Ureter (tissue), 1 donor: ENCODE measurements at places on chromosomes 16 and 17. TPM values are rescaled to one million over a fixed set of nuclear protein-coding genes. Genes with fewer than 3 reads are reported as not detected.

GRCh38 chr17:31583772-31584356 is 192.4 kb downstream of the RAB11FIP4 start:
- no peak for DNase-seq

- no peak for DNase-seq
These were observed 22.8 kb downstream of the ABCC1 start for GRCh38 chr16:15972046-15972868.

DNA sequence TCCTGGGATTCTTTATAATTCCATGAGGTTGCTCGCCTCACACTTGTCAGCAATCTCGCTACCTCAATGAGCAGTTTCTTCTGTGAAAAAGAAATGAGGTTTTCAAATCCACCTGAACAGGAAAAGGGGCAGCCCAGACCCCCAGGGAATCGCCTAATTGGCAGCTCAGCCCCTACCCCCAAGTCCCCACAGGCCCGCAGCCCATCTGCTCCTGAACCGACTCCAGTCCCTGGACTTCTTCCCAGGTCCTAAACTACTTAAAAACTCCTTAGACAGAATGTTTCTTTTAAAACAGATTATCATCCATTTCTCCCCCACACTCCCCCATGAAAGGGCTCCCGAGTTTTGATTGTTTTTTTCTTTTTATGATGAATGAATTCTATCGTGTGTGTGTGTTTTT is 89.8 kb downstream of the PMP22 start:
- DNase-seq, result no peak

DNA sequence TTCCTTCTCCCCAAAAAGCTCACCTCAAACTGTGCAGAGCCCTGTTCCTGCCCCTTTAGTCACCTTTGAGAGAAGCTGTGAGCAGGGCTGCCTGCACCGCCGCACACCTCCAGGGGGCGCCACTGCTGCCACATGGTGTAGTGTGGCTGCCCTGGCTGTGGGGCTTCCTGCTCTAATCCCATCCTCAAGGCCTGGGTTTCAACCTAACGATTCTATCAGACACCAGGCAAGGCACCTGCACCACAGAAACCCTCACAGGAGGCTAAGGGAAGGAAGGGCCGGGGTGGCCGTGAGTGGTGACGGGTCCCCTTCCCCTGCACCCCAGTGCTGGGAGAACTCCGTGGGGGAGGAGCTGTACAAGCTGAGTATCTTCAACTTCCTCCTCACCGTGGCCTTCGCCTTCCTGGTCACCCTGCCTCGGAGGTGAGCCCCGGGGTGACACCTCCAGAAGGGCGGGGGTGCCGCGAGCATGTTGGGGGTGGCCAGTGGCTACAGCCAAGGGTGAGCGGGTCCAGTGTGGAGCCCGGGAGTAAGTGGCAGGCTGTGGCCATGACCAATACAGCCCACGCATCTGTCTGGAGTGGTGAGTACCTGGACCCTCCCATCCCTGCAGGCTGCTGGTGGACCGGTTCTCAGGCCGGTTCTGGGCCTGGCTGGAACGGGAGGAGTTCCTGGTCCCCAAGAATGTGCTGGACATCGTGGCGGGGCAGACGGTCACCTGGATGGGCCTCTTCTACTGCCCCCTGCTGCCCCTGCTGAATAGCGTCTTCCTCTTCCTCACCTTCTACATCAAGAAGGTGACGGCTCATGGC is 7.0 kb downstream of the TMC8 start:
- DNase-seq, result no peak

- peak; percentile 88 for DNase-seq
These were observed at the start of gene ITGA3 for GRCh38 chr17:50055426-50056216. Gene ITGA3 (plus strand): TSS chr17:50056110. CDS start chr17:50056440, 330 bp downstream.

The SULT1A1 gene
- total RNA-seq, result 20.6 TPM

DNA sequence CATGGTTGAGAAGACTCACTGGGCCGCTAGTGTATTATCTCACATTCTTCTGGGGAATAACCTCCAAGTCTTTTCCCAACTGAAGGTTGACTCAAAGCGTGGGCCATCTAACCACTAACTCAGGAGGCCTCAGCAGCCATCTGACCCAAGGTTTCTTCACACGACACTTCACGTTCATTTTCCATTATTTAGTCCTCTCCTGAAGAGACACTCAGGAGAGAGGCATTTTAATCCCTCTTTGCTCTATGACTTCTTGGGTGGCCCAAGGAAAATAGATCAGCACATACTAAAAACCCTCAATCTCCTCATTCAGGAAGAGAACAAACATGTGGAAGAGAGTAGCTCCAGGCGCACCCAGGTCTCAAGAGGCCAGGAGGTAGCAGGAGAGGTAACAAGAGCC is 252.8 kb upstream of the FOXF1 start:
- DNase-seq, result no peak

DNA sequence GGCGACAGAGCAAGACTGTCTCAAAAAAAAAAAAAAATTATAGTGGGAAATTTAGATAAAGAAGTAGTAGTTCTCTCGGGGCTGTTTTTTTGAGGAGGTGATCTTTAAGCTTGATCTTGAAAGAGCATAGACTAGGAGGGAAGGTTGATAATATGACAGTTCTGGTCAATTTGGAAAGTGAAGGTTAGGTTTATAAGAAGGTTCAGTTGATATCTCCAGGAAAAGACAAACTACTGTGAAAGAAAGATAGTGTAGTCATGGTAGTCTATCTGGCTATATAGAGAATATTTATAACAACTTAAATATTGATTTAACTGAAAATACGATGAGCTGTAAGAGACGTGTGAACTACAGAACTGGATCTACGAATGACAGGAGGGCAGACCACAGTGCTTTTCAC is 3.1 kb downstream of the ATF7IP2 start:
- no peak for DNase-seq

DNA sequence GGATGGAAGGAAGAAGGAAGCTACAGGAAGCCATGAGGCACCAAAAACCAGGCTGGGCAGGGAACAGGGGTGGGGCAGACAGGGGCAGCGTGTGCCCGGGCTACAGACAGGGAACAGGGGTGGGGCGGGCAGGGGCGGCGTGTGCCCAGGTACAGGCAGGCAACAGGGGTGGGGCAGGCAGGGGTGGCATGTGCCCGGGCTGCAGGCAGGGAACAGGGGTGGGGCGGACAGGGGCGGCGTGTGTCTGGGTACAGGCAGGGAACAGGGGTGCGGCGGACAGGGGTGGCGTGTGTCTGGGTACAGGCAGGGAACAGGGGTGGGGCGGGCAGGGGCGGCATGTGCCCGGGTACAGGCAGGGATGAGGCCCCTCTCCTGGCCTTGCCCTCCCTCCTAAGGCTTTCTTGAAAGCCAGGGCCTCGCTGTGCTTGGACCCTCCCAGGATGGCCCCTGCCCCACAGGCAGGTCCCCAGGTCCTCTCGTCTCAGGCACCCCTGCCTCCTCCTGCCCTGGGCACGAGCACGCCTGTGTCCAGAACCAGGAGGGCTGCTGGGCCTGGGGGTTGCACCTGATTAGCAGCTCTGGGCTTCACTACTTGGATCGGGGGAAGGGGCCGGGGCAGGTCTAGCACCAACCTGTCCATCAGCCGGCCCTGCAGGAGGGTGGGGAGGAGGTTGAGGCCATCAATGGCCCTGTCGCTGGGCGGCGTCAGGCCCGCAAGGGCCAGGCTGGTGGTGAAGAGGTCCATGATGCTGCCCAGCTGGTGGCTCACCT is 14.5 kb upstream of the APRT start:
- no peak for DNase-seq

DNA sequence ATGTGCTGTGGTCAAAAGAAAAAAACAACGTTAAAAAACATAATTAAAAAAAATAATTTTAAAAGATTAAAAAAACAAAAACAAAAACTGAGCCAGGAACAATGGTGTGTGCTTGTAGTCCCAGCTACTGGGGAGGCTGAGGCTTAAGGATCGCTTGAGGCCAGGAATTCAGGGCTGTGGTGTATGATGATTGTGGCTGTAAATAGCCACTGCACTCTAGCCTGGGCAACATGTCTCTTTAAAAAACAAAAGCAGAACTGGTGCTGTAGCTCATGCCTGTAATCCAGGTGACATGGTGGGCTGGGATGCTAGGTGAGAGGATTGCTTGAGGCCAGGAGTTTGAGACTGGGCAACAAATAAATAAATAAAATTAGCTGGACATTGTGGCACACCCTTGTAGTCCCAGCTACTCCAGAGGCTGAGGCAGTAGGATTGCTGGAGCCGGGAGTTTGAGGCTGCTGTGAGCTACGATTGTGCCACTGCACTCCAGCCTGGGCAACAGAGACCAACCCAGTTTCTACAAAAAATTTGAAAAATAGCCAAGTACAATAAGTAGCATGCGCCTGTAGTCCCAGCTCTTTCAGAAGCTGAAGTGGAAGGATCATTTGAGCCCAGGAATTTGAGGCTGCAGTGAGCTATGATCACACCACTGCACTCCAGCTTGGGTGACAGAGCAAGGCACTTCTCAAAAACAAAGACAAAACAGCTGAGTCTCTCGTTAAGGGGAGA is 43.6 kb downstream of the NFATC3 start:
- no peak for DNase-seq

DNA sequence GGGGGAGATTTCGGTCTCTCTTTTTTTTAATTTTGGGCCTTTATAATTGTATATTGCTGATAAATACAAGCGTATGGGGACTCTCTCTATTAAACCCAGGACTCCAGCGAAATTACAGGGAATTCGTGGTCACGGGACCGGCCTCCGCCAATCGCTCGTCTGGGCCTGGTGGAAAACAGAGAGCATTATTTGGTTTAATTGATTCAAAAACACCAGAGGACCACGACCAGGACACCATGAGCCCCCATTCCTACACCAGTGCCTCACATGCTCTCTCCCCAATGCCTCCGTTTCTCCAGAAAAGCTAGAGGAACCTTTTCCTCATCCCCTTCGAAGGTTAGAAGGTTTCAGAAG is at the start of gene HOXB2:
TSS of gene HOXB2 (minus strand) at position 88 of the 354 bp plus-strand sequence. CDS start 198 bp downstream, outside the sequence.
- no peak for DNase-seq
